T1000 (cell line): ENCODE measurements at places on chromosomes 11 and 22.

DNA sequence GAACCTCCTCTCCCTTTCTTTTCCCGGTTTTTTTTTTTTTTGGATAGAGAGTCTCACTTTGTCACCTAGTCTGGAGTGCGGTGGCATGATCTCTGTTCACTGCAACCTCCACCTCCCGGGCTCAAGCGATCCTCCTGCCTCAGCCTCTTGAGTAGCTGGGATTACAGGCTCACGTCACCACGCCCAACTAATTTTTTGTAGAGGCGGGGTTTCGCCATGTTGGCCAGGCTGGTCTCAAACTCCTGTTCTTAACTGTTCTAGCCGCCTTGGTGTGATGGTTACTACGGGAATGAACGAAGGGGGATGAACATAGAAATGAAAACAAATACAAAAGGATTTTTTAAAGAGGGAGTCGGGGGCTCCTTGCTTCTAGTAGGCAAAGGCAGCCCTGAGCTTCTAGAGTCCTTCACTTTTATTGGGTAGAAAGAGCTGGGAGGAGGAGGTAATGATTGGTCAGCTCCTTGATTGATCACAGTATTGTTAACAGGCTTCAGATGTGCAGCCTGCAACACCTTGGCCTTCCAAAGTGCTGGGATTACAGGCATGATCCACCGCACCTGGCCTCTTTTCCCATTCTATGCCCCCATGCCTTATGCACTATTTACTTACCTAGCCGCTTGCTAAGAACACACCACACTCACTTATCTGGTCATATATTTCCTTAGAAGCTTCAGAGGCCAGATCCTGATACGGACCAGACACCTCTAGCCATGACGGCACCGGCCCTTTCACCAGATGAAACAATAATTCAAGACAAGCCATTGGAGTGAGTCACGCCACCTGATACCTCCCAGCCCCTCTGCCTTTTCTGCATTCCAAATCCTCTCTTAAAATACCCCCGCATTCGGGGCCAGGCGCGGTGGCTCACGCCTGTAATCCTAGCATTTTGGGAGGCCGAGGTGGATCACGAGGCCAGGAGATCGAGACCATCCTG is 20.7 kb downstream of the SUSD2 start:
- no peak for DNase-seq

GRCh38 chr11:45482331-45482730 is 183.1 kb downstream of the CHST1 start:
- no peak for DNase-seq

DNA sequence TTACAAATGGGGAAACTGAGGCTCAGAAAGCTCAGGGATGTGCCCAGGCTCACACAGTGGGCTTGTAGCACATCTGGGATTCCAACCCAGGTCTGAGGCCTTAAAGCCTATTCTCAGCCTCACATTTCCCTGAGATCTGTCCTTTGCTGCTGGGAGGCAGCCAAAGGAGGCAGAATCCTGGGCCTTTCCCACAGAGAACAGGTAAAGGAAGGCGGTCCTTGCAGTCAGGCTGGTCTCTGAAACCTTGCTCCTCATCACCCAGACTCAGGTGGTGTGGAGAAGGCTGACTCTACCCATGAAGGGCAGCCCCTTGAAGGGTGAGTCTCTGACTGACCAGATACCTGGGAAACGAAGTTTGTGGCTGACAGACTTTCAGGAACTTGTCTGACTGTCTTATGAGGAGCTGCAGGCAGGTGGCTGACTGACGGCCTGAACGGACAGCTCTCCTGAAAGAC is 7.8 kb downstream of the SLCO2B1 start:
- no peak for DNase-seq

- no peak for DNase-seq
These were observed 253.1 kb downstream of the TTC28 start for GRCh38 chr22:28426346-28427132.

- DNase-seq = no peak
These were observed 42.8 kb downstream of the EXT2 start for GRCh38 chr11:44138286-44138685.

GRCh38 chr22:20599117-20599516 is 91.7 kb downstream of the MED15 start:
- DNase-seq = no peak

DNA sequence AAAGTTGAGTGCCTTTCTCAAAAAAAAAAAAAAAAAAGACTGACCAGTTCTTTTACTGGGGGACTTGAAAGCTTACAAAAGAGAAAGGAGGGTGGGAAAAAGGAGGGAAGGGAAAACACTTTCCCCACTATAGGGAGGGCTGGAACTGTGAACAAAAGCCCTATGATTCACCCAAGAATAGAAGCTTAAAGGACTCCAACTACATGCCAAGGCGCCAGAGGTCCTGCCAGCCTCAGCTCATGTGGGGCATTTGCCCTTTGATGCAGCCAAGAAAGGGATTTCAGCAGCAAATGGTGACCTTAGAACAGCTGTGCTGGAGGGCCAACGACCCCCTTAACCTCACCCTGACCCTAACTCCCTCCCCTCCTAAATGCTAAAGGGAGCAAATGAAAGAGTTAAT is 160.0 kb downstream of the NTM start:
- DNase-seq = no peak

GRCh38 chr11:126861796-126862459 is 138.6 kb downstream of the KIRREL3 start:
- no peak for DNase-seq

DNA sequence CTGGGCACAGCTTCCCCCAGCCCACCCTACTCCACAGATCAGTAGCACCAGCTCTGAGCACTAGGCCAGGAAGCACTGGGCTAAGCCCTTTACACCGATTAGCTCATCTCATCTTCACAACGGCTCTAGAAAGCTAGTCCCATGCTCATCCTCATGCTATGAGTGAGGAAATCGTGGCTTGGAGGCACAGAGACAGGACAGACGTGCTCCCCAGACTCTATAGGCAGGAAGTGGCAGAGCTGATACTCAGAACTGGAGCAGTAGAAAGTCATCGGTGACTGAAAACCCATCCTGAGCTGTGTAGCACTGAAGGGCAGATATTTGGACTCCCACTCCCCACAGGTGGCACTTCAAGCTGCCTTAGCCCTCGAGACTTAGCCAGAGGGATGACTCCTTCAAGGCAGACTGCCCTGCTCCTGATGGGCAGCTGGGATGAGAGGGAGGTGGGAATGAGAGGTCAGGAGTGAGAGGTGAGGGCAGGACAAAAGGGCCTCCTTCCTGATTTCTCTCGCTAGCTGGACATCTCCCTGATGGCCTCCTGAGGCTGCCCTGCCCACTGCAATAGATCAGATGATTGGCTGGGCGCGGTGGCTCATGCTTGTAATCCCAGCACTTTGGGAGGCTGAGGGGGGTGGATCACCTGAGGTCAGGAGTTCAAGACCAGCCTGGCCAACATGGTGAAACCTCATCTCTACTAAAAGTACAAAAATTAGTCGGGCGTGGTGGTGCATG is 9.7 kb downstream of the CD5 start:
- DNase-seq = no peak

GRCh38 chr11:111283945-111284481 is 14.3 kb upstream of the POU2AF3 start:
- DNase-seq = no peak
